ENCODE measurements at places on chromosomes 3 and 15. TPM values are rescaled to one million over a fixed set of nuclear protein-coding genes. Genes with fewer than 3 reads are reported as not detected.
A peak's percentile ranks its signal among the peaks of the same experiment; 100 is the strongest.

The CORO2B gene
- total RNA-seq: 0.53 TPM

The ALDH1A2 gene
- 4.0 TPM for total RNA-seq

The BOC gene
- total RNA-seq: 3.0 TPM

GRCh38 chr15:87567406-87568030 lies 689.0 kb downstream of the NTRK3 start:
- H3K4me1 ChIP-seq: no peaks in the 10 kb centered on the region
- DNase-seq: no peak
- no peaks in the 10 kb centered on the region for H3K36me3 ChIP-seq
- H3K4me3 ChIP-seq: no peak overlapping the region

DNA sequence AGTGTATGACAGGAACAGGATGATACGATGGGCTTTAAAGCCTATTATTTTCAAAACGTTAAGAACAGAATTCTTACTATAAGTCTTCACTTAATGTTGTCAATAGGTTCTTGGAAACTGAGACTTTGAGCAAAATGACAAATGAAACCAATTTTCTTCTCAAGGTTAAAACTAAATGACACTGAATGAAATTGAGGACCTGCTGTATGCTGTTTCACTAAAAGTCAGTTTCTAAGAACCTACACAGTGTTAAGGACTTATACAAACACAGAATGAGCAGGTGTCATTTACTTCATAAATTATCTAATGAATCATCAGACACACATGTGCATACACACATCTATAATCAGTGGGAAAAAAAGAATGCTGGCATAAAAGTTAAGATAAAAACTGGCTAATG lies 106.9 kb downstream of the RFTN1 start:
- no peak for DNase-seq
- no peaks in the 10 kb centered on the region for H3K4me1 ChIP-seq
- H3K27ac ChIP-seq: no peak overlapping the region
- H3K4me3 ChIP-seq: no peak overlapping the region
- peaks cover 9% of the 10 kb centered on the region for H3K27me3 ChIP-seq
- no peaks in the 10 kb centered on the region for H3K36me3 ChIP-seq

DNA sequence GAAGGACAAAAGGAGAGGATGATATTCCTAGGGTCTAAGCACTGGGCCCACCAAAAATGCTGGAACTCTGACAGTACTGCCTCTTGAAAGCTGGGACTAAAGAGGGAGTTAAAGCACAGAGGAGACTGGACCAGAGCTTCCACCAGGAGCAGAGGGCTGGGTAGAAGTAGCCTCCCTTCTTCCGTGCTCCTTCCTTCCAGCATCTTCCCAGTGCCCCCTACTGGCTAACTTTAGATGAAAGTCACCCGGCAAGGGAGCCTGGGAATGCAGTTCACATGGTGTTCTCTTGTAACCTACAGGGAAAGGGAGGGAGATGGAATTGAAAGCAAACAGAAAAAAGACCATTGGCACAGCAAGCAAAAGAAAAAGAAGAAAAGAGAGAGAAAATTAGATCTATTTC lies 106.1 kb upstream of the COL8A1 start:
- DNase-seq: peak; percentile 11
- peaks cover 17% of the 10 kb centered on the region for H3K4me1 ChIP-seq
- H3K27me3 ChIP-seq: no peaks in the 10 kb centered on the region
- H3K36me3 ChIP-seq: no peaks in the 10 kb centered on the region
- no peak overlapping the region for H3K27ac ChIP-seq
- H3K4me3 ChIP-seq: no peak overlapping the region

- no peak overlapping the region for H3K27ac ChIP-seq
- no peaks in the 10 kb centered on the region for H3K4me1 ChIP-seq
- H3K4me3 ChIP-seq: no peak overlapping the region
- no peaks in the 10 kb centered on the region for H3K36me3 ChIP-seq
- no peak for DNase-seq
Observed at GRCh38 chr3:117019082-117019713, 309.6 kb downstream of the TUSC7 start.

GRCh38 chr3:114290911-114291901 lies 2.6 kb upstream of the TIGIT start:
- DNase-seq: peak; percentile 53
- no peaks in the 10 kb centered on the region for H3K4me1 ChIP-seq
- H3K27me3 ChIP-seq: no peaks in the 10 kb centered on the region

DNA sequence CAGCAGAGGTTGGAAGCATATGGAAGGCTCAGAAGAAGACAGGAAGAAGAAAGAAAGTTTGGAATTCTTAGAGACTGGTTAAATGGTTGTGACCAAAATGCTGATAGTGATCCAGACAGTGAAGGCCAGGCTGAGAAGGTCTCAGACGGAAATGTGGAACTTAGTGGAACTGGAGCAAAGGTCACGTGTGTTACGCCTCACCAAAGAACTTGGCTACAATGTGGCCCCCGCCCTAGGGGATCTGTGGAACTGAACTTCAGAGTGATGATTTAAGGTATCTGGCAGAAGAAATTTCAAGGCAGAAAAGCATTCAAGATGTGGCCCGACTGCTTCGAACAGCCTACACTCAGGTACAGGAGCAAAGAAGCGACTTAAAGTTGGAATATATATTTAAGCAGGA lies 83.1 kb downstream of the MYO5A start:
- no peaks in the 10 kb centered on the region for H3K4me1 ChIP-seq
- no peaks in the 10 kb centered on the region for H3K36me3 ChIP-seq
- no peak overlapping the region for H3K27ac ChIP-seq
- H3K4me3 ChIP-seq: no peak overlapping the region
- no peaks in the 10 kb centered on the region for H3K27me3 ChIP-seq

- no peaks in the 10 kb centered on the region for H3K4me1 ChIP-seq
- H3K27ac ChIP-seq: no peak within 1 kb of the TSS
- no peak for DNase-seq
- H3K4me3 ChIP-seq: no peak within 1 kb of the TSS
Observed at GRCh38 chr3:58536501-58537411, at the start of gene ACOX2. ACOX2 (minus strand) TSS chr3:58537190; CDS start chr3:58535106, 2,084 bp downstream.

DNA sequence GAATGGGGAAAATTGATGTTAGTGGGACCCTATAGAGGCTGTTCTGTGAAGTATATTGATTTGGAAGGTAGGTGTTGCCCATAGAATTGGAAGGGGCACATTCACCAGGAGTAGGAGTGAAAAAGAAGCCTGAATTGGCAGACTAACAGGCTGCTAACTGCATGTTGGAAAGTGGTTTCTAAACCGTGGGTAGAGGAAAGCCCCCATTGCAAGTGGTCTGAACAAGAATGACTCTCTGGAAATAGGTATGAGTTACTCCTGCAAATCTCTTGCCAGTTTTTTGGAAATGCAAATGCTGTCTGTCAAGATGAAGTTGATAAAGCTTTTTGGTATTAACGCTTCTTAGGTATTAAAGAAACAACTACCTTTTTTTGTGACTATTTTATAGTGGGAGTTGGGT lies 3.5 kb downstream of the UBE2E1 start:
- peaks cover 61% of the 10 kb centered on the region for H3K4me1 ChIP-seq
- H3K27ac ChIP-seq: peak overlapping the region; percentile 69
- H3K27me3 ChIP-seq: no peaks in the 10 kb centered on the region
- peaks cover 51% of the 10 kb centered on the region for H3K36me3 ChIP-seq

GRCh38 chr3:149374793-149375500 lies 2.5 kb downstream of the TM4SF1 start:
- peaks cover 63% of the 10 kb centered on the region for H3K36me3 ChIP-seq
- peak overlapping the region; percentile 92 for H3K4me3 ChIP-seq
- H3K27me3 ChIP-seq: no peaks in the 10 kb centered on the region
- peak overlapping the region; percentile 99 for H3K27ac ChIP-seq
- H3K4me1 ChIP-seq: peaks cover 81% of the 10 kb centered on the region
- DNase-seq: no peak

Data from PC-9 (cell line).